ENCODE measurements at places on chromosomes 11 and 22.

DNA sequence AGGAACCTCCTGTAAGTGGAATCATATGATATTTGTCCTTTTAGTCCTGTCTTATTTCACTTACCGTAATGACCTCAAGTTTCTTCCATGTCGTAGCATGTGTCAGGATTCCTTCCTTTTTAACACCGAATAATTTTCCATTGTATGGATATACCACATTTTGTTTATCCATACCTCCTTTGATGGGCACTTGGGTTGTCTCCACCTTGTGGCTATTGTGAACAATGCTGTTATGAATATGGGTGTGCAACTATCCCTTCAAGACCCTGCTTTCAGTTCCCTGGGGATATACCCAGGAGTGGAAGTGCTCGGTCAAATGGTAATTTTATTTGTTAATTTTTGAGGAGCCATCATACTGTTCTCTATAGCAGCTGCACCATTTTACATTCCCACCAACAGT lies 244.9 kb upstream of the BLID start:
- DNase-seq, result no peak

DNA sequence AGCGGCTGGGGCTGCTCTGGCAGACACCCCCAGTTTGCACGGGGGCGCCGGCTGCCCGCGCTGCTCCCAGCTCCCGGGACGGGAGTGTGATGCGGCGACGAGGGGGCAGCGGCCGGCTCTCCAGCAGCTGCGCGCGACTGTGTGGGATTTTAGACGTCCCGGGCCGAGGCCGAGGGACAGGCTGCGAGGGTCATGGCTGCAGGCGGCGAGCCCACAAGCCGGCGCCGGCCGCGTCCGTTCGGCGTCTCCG lies 159 bp downstream of the FZD4 start:
- DNase-seq, result no peak

DNA sequence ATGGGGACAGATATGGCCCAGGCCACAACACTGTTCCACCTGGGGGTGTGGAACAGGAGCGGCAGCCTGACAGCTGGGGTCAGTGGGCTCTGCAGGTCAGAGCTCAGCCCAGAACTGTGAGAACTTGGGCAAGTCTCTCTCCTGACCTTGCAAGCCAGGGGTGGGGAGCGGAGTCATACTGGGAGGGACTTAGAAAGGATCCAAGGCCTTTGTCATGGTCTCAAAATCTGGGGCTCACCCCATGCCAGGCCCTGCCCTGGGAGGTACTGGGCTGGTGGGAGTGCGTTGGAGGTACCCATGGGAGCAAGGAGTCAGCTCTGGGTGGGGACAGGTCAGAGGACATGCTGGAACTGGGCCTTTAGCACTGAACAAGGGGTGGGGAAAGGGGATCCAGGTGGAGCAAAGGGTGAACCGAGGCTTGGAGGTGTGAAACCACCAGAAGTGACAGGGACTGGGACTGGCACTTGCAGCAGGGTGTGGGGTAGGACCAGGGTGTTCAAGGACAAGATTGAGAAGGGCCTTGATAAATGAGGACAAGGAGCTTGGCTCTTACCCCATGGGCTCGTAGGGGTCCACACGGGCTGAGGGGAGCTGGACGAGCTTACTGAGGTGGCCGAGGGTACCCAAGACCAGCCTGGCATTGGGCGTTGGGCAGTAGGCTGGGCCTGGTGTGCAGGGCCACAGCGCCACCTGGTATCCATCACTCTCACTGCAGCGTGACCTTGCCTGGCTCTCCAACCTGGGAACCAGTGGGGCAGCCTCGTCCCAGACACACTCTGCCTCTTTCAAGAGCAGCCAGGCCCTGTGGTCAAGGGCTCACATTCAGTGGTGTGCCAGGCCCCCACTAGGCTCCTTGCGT lies 7.4 kb upstream of the PMM1 start:
- no peak for DNase-seq

DNA sequence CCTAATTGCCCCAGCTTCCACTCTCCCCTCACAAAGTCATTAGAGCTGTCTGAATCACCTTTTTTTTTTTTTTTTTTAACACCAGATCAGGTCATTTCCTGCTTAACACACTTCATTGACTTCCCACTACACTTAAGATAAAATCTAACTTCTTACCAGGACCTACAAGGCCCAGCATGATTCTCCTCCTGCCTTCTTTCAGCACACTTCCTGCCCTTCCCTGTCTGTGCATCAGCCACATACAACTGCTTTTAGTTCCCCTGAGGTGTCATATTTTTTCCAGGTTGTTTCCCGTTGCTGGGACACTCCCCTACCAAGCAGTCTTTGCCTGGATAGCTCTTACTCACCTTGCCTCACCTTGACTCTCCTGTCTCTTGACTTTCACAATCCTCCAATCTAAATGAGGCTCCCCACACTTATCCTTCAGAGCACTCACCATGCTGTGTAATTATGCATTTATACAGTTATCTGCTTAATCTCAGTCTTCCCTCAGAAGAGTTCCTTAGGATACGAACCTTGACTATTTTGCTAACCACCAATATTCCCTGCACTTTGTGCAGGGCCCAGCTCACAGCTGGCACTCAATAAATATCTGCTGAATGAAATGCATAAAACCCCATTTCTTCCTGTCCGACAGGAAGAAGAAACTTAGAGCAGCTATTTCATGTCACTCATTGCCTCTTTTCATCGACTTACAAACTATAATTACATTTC lies 96.6 kb upstream of the AKIP1 start:
- no peak for DNase-seq

- no peak for DNase-seq
These were observed 3.9 kb downstream of the ACP2 start for GRCh38 chr11:47244448-47245350.

DNA sequence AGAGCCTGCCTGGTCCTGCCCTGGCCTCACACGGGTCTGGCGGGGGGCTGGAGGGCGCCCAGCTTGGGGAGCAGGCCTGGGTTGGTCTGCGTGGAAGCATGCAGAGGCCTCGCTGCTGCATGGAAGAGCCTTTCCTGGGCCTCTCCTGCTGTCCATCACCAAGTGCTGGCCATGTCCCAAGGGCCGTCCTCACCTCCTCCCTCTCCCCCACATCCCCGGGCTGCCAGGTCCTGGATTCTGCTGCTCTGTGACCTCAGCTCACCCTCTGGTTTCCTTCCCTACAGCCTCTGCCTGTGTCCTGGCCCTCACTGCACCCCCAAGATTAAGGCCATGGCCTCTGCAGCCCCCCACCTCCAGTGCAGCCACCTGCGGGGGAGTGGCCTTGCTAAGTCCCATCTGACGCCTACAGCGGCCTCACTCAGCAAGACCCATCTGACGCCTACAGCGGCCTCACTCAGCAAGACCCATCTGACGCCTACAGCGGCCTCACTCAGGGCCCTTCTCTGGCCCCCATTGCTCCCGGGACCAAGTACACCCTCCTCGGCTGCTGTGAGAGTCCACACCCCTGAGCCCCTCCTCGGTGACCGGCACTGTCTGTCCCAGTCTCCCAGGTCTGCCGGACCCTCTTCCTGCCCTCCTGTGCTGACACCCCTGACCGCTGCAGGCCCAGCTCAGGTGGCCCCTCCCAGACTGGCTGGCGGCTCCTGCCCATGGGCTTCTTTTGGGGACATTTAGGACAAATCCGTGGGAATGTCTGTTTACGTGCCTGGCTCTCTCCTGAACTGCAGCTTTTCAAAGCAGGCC lies 119.5 kb upstream of the B3GAT1 start:
- no peak for DNase-seq

GRCh38 chr11:130499828-130500227 lies 51.4 kb downstream of the ADAMTS15 start:
- DNase-seq, result no peak

DNA sequence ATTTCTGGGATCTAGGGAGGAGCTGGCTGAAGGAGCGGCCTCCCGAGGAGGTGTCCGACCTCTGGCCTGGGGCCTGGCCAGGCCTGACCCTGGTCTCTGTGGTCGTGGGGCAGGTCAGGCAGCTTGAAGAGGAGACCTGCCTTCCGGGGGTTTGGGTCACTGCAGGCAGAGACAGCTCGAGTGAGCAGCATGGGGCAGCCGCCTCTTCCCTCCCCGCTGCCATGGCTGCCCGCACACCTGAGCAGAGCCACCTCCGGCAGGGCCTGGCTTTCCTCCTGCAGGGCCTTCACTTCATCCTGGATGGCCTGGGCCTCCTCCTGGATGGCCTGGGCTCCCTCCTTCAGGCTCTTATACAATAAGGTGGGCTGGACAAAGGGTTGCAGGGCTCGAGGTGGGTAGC lies 8.0 kb upstream of the NAALADL1 start:
- DNase-seq, result no peak

- DNase-seq, result no peak
These were observed 187.8 kb downstream of the DDX10 start for GRCh38 chr11:108852701-108853100.

DNA sequence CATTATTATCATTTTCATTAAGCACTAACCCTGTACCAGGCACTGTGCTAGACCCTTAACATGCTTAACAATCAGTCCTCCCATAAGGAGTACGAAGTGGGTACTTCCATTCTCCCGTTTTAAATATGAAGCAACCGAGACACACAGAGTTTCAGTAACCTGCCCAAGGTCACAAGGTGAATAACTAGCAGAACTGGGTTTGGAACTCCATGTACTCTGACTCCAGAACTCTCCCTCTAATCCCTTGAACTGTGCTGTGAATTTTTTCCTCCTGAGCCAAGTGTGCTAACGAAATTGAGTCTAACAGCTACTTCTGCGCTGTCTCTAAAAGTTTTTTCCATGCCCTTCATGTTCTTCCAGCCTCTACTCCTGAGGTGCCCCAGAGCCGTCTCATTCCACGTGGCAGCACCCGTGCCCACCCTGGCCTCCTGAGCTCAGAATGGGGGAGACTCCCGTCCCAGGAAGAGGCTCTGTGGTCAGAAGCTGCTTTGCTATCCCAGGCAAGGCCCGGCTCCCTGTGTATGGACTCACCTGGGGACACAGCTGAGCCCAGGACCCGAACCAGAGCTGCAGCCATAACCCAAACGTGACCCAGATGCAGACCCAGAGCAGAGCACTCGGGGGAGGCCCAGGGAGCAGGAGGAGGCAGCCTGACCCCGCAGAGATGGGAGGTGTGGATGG lies 8.6 kb upstream of the TRIM29 start:
- DNase-seq, result no peak

GRCh38 chr22:39144101-39144767 lies 8.2 kb downstream of the CBX7 start:
- no peak for DNase-seq

- DNase-seq, result no peak
These were observed 3.6 kb downstream of the RPUSD4 start for GRCh38 chr11:126207896-126208295.

- peak; percentile 22 for DNase-seq
These were observed 12.3 kb downstream of the ME3 start for GRCh38 chr11:86660088-86660487.

DNA sequence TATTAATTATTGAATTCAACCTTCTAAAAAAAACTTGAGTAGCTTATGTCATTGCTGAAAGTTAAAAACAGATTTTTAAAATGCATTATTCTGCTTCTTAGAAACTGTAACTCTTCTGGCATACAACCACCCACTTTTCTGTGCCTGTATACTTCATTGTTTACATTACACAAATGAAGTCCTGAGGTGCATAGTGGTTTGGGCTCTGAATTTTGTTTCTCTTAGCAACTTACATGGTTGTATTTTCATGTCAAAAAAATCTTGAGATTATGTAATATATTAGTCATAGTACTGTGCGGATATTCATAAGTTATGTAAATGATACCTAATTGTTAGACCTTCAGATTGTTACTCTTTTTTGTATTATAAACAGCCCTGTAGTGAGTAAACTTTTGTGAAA lies 12.2 kb downstream of the SC5D start:
- DNase-seq, result no peak

DNA sequence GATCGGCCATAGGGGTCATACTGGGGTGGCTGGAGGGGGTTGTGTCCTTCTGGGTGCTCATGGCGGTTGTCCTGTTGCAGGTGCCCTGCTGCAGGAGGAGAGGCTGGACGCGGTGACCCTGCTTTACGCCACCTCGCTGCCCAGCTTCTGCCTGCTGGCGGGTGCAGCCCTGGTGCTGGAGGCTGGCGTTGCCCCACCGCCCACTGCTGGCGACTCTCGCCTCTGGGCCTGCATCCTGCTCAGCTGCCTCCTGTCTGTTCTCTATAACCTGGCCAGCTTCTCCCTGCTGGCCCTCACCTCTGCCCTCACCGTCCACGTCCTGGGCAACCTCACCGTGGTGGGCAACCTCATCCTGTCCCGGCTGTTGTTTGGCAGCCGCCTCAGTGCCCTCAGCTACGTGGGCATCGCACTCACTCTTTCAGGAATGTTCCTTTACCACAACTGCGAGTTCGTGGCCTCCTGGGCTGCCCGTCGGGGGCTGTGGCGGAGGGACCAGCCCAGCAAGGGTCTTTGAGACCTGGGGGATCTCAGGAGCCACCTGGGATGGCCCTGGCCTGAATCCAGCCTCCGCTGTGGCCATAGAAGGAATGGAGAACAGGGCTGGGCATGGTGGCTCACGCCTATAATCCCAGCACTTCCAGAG lies 11.1 kb downstream of the SLC35E4 start:
- no peak for DNase-seq

GRCh38 chr22:48666620-48667019 lies 1161.1 kb downstream of the BRD1 start:
- no peak for DNase-seq

DNA sequence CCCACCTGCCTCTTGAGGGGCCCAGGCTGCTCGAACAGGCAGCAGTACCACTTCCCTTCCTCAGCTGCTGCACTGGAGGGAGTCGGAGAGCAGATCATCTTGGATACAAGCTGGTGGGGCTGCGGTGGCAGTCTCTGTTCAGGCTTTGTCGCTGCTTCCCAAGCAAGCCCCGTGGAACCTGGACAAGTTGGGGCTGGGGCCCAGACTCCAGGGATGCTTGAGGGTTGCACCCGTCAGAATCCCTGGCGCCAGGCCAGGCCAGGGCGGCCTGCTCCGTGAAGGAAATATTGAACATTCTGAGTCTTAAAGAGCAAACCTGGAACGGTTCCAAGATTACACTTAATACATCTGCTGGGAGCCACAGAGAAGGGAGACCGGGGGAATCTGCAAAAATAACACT lies 310.1 kb upstream of the SORL1-AS1 start:
- no peak for DNase-seq

GRCh38 chr22:43345761-43346301 lies 2.7 kb upstream of the SCUBE1 start:
- DNase-seq, result no peak

DNA sequence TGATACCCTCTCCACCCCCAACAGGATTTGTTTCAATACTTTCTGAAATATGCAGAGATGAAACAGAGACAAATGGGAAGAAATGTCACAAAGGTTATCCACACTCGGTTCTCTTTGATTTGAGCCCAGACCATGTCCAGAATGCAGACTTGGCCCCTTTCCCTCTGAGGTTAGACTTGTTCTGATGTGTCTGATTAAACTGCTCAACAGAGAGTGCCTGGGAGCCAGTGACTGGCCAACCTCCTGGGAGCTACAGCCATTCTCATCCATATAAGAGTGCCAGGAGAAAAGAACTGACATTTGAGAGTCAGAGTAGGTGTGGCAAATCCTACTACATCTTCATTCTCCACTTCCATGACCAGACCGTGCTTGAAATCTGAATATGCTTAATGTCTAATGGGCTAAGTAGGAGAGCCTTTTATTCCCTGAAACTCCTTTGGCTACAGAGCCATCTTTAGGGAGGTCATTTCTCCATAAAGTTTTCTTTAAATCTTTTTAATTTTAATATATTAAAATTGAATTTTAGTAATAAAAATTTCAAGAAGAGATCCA lies 201.4 kb downstream of the BLID start:
- no peak for DNase-seq

GRCh38 chr11:126440792-126441514 lies 85.5 kb downstream of the ST3GAL4 start:
- peak; percentile 2 for DNase-seq

- no peak for DNase-seq
These were observed 5.6 kb downstream of the PLAAT3 start for GRCh38 chr11:63608353-63609345.

GRCh38 chr22:30855677-30856518 lies 112.7 kb downstream of the MORC2 start:
- DNase-seq, result no peak

GRCh38 chr11:84437071-84437980 lies 1151.2 kb upstream of the CCDC90B start:
- no peak for DNase-seq

Measured in NCI-H1694 (cell line).